RPMI8226 (cell line): ENCODE measurements at places on chromosomes 2 and 18.

- DNase-seq, result no peak
Measured at GRCh38 chr2:234805836-234806235, 146.0 kb upstream of the SH3BP4 start.

GRCh38 chr2:152062125-152063091, 36.4 kb downstream of the CACNB4 start:
- no peak for DNase-seq

- DNase-seq, result no peak
Measured at GRCh38 chr2:54628418-54628817, 95.0 kb upstream of the EML6 start.

GRCh38 chr2:211367711-211368110, 811.3 kb downstream of the CPS1 start:
- DNase-seq, result no peak

DNA sequence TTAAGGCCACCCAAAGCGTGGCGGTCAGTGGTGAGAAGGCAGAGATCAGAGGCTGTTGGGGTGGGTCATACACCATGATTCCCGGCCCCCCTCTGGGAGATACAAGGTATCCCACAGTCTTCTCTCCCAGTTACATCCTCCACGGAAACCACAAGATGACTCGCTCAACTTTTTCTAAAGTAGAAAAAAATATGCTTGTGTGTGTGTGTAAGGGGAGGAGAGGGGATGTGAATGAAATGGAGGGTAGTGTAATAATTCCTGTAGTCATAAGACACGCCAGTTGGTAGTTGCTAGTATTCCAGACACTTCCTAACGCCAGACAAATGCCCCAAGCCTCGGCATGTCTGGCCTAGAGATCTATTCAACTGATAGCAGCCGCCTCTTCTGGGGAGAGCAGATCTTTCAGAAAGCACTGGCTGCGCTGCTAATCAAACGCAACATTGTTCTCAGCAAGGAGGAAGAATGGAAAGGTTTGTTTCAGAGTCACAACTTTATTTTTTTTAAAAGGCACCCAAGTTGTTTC, 143.5 kb downstream of the TGIF1 start:
- no peak for DNase-seq

GRCh38 chr2:58514252-58514651, 273.1 kb upstream of the FANCL start:
- no peak for DNase-seq

- DNase-seq, result no peak
Measured at GRCh38 chr2:85234868-85235267, 92.9 kb downstream of the TGOLN2 start.

GRCh38 chr2:149167001-149167780, 128.7 kb downstream of the LYPD6B start:
- DNase-seq, result no peak

- no peak for DNase-seq
Measured at GRCh38 chr2:231321021-231321420, 74.5 kb upstream of the B3GNT7 start.

DNA sequence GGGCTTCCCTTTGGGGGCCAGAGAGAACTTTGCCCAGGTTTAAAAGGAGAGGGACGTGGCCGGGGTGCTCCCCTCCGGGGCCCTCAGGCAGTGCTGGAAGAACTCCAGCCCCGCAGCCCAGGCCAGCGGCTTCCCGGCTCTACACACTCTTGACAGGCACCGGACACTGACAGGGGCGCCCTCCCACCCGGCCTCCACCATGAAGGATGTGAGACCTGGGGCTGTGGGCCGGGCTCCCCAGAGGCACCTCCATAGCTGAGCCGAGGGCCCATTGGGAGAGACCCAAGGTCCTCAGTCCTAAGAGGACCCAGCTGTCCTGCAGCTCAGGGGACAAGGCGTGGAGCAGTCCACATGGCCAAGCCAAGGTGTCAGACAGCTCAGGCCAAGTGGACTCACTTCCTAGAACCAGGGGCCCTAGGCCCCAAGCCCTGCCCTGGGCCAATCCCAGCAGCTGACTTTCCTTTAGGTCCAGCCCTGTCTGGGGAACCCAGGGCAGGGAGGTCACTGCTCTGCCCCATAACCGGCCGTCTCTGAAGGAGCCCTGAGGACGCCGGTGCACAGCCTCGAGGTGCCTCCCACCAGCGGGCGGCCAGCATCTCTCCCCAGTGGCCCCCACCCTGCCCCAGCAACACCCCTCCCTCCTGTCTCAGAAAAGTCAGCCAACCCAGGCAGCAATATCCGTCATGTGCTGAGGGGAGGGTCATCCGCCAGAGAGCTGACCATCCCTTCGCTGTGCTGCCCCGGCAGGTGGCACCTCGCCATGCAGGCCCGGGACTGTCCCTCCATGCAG, 51.8 kb downstream of the BIN1 start:
- DNase-seq, result no peak

GRCh38 chr2:112767693-112768330, 3.4 kb upstream of the CKAP2L start:
- DNase-seq, result peak; percentile 5

DNA sequence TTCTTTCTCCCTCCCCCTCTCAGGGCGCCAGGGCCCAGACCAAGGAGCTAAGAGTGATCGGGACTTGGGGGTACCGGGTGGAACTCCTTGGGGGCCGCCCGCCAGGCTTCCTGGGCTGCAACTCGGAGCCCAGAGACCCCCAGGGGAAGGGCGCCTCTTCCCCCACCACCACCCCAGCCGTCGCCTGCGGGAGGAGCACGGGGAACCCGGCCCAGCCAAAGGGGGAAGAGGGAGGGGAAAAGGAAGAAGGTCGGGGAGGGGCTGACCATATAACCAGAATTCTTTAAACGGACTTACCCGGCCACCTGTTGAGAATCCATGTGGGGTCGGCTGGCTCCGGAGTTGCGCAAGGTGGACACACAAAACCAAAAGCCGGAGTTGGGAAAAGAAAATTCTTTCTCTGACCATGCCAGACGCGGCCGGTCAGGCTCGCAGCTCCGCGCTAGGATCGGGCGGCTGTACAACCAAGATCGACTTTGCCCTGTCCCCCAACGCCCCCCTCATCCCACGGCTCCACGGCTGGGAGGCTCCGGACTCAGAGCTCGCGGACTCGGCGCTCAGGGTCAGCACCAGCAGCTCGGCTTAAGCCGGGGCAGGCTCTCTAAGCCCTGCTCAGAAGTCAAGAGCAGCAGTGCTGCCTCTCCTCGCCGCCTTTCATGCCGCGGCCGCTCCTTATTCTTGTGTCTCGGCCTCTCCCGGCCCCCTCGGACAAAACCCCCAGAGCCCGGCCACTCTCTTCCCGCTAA, 6.3 kb upstream of the SIX3 start:
- no peak for DNase-seq

DNA sequence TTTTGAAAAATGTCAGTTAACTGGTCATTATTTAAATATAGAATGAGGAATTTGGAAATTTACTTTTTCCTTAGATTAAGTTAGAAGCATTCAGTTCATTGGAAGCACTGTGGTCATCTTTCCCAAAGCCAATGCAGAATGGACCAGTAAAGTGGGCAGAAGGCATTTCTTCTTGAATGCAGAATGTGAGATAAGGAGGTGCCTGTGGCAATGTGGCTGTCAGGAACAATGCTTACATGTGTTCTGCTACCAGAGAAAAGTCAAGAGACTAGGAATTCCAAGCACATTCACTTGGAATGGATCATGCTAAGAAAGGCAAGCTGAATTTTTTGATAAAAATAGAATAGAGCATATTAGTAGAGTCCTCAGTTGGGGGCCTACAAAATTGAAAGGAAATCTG, 295.0 kb upstream of the KCNH7 start:
- no peak for DNase-seq

- no peak for DNase-seq
Measured at GRCh38 chr2:147758821-147759220, 86.0 kb upstream of the ACVR2A start.

DNA sequence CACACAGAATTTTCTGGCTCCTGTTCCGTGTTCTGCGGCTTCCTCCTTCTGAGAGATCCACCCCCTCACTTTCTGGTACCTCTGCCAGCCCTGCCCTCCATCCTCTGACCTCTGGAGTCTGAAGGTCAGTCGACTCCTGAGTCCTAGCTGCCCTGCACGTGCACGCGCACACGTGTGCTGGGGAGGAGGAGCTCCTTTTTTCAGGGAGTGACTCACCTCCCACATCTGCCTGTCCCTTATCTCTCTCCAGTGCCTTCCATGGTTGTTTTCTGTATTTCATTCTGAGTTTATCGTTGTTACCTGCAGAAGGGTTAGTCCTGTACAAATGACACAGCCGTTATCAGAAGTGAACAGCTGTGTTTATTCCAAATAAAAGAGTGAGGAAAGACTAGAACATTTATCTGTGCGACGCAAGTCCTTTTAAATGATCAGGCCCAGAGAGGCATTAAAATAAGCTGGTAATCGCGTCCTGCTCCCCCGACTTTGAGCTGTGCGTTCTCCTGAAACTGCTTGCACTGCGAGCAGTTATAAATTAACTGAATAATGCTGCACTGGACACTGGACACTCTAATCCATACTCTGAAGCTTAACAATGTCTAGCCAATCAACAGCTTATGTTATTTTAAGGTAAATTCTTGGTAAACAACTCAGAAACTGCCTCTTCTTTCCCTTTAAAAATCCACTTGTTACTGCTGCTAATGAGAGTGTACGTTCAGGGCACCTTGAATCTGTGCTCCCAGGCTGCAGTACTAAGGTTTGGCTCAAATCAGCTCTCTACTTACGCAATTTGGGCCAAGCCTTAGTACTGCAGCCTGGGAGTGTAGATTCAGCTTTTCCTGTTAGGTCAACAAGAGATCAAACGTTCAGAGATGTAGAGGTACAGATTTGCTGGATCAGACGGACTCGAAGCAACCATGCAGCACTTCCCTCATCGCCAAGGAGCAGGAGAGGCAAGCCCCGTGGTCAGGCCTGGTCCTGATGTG, 72.5 kb downstream of the GALR1 start:
- peak; percentile 26 for DNase-seq

DNA sequence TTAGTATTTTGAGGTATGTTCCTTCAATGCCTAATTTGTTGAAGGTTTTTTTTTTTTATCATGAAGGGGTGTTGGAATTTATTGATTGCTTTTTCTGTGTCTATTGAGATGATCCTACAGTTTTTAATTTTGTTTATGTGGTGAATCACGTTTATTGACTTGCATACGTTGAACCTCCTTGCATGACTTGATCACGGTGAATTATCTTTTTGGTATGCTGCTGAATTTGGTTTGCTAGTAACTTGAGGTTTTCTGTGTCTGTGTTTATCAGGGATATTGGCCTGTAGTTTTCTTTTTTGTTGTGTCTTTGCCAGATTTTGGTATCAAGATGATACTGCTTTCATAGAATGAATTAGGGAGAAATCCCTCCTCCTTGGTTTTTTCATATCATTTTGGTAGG, 23.9 kb downstream of the CLIP4 start:
- DNase-seq, result no peak

- no peak for DNase-seq
Measured at GRCh38 chr2:219467736-219468075, 31.0 kb upstream of the GMPPA start.

DNA sequence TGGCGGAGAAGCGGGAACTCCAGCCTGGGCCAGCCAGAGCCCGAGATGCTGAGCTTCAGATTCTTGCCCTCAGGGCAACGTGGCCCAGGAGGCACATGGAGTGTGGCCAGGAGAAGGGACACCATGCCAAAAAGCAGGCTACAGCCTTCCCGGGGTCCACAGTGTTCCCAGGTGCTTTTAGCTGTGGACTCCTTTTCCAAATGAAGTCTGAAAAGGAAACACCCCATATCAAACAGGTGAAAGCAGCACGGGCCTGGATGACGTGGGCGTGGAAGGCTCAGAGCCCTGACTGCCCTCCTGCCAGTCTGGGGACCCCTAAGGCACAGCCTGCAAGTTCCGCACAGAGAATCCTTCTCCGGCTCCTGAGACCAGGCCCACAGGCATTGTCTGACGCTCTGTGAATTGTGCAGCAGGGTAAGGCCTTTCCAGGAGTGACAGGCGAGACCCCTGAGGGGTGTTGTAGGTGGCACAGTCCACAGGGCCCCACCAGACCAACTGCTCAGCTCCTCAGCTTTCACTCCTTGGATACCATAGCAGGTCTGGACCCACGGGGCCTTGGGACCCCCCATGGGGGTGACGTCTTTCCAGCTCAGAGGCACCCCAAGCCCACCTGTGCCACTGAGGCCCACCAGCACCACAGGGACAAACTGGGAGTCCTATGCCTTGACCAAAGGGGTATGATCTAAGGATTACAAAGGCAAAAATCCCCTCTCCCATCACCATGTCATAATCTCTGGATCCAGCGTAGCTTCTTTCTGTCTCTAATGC, 69.6 kb upstream of the RAB6C start:
- DNase-seq, result no peak

DNA sequence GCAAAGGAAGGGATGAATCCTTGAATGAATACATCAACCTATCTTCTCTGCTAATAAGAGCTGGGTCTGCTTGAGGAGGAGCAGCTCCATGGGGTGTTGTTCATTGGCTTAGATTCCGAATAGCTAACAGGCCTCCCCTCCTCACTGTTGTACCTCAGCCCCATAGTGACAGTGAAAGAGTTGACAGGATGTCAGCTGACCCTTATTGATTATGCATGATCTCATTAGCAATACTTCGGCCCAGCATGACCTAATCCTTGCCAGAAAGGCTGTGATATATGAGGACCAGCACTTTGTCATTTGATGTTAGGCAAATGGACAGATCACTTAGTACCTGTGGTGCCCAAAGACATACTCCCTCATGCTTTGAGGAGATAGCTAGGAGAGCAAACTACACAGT, 1333.7 kb upstream of the CELF4 start:
- DNase-seq, result no peak
